ENCODE measurements at places on chromosomes 11 and 22.

DNA sequence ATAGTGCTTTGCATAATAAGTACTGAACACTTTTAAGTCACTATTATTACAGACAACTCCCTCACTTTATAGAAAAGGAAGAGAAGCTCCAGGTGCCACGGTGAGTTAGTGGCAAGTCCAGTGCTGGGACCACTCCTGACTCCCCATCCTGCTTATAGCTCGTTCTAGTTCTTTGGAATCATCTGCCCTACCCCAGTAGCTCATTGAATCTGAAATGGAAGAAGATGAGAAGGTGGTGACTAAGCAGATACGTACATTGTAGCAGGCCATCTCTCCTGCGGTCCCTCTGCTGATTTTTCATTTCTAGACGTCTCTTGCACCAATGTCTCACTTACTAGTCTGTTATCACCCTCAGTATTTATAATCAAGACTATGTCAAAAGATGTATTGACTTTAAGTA is 21.6 kb downstream of the MMP20 start:
- DNase-seq: no peak

DNA sequence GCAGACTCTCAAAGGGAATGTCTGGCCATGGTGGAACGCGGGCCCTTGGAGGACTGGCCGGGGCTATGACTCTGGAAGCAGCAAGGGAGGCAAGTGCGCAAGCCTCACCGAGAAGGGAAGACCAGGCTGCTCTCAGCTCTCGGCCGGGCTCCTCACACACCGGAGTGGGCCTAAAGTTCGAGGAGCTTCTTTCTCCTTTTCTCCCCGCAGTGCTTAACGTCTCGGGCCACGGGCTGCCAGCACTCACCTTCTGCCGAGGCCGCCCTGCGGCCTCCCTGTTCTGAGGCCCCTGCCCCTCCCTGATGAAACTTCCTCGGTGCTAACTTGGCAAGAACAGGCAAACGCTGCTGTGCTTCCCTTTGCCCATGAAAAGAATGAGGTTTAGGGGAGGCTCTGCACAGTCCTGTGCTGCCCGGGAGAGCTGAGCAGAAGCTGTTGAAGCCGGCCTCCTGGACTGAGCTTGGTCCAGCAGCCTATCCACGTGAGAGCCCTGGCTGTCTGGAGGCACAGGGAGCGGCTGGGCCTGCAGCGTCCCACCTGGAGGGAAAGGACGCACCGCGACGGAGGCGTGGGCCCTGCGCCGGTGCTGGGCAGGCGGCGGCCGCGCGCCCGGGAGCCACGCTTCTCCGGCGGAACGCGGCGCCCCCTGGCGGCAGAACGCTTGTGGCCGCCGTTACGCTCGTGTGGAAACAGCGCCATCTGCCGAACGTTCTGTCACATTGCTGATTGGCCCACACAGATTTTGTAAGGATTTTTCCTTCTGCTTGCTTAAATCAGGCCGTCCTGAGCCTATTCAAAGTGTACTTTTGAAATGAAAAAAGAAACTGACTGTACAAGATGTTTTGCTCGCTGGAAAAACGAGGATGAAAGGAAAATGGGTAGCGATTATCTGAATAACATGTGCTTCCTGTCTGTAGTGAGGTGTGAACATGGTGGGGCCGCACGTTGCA is 65.0 kb upstream of the TMEM45B start:
- peak; percentile 56 for DNase-seq

GRCh38 chr11:110829873-110830272 is 117.6 kb upstream of the ARHGAP20 start:
- no peak for DNase-seq

- no peak for DNase-seq
Observed at GRCh38 chr11:122025757-122026156, 90.3 kb downstream of the BLID start.

DNA sequence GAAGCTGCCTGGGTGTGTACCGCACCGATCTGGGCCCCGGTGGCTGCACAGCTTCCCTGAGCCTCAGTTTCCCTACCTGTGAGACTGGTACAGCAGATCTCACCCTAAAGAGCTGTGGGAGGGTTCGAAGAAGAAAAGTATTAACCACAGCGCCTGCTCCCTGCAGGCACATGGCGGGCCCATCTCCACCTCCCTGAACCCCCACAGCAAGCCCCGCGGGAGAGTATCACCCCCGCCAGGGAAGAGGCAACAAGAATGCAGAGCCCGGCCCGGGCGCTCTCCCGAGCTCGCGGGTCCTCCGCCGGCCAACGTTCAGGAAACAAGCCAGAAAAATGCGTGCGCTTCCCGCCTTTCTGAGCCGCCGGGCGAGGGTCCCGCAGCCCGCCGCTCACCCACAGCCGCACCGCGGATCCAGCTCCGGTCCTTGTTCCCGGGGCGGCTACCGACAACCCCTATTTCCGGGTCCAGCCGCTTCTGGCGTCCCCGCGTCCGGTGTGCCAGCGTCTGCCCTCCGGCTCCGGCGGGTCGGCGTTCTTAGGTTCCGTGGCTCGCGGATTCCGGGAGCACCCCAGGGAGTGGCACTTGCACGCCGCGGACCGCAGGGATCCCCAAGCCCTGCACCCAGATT is at the start of gene TOP3B:
TSS of gene TOP3B (minus strand) at position 450 of the 628 bp plus-strand sequence. CDS start 7,078 bp downstream, outside the sequence.
- peak; percentile 78 for DNase-seq

- DNase-seq: no peak
Observed at GRCh38 chr11:5703741-5704536, 14.3 kb downstream of the TRIM22 start.

DNA sequence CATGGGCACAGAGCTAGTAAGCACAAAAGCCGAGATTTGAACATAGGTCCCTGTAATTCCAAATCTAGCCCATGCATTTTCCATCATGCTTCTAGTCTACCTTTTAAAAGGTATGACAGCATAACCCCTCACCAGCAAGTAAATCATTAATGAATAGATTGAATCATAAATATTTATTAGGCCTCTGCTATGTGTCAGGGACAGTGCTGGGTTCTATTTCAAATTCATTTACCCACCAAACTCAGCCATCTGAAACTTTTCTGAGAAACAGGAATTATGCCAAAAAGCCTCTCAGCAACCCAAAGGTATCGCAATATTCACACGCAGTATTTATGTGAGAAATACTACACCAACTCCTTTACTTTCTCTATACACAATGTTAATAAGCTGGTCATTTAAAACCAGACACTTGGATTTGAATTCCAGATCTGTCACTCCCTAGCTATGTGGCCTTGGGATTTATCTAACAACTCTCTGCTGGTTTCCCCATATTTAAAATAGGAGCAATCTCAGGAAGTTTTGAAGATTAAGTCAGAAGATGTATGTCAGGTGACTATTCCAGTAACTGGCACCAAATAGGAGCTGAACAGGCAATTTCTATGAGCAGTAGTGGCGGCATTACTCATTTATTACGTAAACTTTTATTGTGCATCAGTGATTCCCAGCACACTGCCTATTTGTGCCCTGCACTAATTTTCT is 191.4 kb downstream of the TENM4 start:
- DNase-seq: peak; percentile 32

- peak; percentile 40 for DNase-seq
Observed at GRCh38 chr22:41094041-41094593, 1.7 kb downstream of the EP300 start.

- no peak for DNase-seq
Observed at GRCh38 chr11:133833898-133834681, 11.2 kb downstream of the SPATA19 start.

DNA sequence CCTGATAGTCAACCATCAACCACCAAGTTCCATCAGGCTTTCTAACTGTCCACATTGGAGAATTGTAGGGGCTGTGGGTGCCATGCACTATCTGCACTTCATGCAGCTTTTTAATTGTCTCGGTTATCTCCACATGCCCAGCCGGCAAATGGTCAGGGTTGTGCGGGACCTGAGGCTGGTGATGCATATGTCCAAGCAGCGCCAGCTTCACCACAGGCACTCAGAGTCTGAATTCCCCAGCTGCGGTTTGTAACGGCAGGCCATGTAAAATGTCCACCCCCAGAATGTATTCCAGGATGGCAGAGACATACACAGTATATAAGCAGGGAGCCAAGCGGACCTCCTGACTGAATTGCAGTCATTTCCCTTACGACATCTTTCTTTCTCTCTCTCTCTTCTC is 435.6 kb downstream of the DYNC2H1 start:
- no peak for DNase-seq

- no peak for DNase-seq
Observed at GRCh38 chr11:2870460-2870859, 15.1 kb downstream of the CDKN1C start.

GRCh38 chr11:67253872-67254624 is 12.2 kb upstream of the GRK2 start:
- no peak for DNase-seq

GRCh38 chr11:78795621-78796261 is 221.1 kb upstream of the NARS2 start:
- DNase-seq: no peak

GRCh38 chr11:33291004-33291777 is 34.0 kb downstream of the HIPK3 start:
- no peak for DNase-seq

- DNase-seq: peak; percentile 90
Observed at GRCh38 chr11:78698612-78699011, 123.9 kb upstream of the NARS2 start.

DNA sequence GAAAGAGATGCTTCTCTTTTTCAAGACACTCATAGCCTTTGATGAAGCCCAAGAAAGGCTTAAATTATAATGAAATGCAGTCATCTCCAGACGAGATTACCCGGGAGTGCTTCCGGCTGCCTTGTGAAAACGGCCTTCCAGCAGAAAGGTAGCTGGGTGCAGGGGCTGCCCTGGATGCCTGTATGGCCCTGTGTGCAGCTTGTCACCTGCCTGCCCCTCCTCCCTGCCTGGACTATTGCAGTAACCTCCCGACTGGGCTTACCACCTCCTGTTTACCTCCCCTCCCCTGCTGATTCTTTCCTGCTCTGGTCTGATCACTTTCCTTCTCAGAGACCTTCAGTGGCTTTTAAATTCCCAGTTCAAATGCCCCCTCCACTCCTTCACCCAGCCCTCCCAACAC is 126.4 kb upstream of the SYT13 start:
- DNase-seq: no peak

DNA sequence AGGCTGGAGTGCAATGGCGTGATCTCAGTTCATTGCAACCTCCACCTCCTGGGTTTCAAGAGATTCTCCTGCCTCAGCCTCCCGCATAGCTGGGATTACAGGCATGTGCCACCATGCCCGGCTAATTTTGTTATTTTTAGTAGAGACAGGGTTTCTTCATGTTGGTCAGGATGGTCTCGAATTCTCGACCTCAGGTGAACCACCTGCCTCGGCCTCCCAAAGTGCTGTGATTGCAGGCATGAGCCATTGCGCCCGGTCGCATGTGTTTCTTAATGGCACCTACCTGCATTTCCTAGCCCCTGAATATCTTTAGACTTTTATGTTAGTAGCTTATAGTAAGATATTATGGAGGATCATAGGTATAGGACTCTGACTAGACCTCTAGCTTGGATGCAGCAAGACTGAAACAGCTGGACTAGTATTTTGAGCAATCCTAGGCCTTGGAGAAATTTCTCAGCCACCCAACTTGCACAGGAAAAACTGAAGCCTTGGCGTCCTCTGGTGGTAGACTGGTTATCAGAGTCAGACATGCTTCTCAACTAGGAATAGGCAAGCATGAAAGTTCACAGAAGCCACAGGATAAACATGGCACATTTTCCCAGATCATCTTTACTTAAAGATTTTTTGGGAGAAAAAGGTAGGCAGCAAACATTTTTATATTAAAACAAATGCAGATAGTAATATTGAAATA is 22.7 kb upstream of the C1QTNF4 start:
- DNase-seq: peak; percentile 58

GRCh38 chr11:120898568-120898967 is 125.3 kb upstream of the TBCEL start:
- DNase-seq: no peak

DNA sequence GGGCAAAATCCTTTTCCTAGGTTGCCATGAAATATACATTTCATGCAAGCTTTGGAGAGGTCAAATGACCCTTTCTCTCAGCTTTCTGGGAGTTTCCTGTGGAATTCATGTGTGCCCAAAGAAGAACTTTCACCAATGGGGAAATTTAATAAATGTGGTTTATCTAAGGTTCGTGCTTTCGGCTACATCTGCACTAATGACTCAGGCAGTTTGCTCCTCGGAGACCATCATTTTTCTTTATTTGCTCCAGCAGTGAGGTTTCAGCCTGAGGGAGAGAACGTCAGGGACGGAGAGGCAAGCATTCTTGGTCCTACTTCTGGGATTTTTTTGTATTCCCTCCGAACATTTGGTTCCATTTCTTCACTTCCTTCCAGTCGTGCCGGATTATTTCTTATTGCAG is 85.2 kb downstream of the FLI1 start:
- DNase-seq: no peak

DNA sequence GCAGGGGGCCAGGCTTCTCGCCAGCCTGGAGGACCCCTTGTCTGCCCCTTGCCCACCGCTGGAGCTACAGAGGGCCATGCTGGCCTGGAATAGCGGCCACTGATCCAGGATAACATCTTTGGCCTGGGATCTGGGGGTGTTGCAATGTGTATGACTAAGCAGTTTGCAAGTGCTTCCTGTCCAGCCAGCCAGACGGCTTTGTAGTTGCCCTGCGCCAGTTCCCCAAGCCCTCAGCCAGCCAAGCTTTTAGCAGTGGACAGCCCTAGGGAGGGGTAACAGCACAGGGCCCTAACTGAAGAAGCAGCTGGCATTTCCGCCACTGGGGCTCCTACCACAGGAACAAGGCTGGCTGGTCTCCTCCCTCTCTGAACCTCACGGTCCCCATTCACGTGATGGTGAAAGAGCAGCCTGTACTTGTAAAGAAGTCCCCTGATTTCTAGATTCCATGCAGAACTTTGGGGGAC is 32.1 kb downstream of the UQCR10 start:
- DNase-seq: peak; percentile 52

All from fibroblast of skin of back (primary cell).